ENCODE measurements at places on chromosomes 16 and 17.

GRCh38 chr16:22694887-22695382 lies 119.0 kb upstream of the HS3ST2 start:
- DNase-seq: no peak

- DNase-seq: no peak
Observed at GRCh38 chr17:20066253-20066652, 57.1 kb downstream of the SPECC1 start.

- DNase-seq: peak; percentile 89
Observed at GRCh38 chr16:1102921-1103635, 7.0 kb upstream of the C1QTNF8 start.

DNA sequence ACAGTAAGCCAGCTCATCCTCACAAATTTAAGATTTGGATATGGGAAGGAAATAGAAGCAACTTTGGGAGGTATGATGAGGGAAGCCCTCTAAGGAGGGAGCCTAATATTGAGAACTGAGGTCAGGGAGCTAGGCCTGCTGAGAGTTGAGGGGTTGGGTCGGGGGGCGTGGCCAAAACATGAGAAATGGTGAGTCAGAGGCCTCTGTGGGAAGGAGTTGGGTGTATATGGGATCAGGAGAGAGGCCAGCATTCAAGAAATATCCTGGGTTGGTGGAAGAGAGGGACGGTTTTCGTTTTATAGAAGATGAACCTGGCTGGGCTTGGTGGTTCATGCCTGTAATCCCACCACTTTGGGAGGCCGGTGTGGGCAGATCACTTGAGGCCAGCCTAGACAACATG lies 48.4 kb downstream of the CLEC16A start:
- DNase-seq: no peak

DNA sequence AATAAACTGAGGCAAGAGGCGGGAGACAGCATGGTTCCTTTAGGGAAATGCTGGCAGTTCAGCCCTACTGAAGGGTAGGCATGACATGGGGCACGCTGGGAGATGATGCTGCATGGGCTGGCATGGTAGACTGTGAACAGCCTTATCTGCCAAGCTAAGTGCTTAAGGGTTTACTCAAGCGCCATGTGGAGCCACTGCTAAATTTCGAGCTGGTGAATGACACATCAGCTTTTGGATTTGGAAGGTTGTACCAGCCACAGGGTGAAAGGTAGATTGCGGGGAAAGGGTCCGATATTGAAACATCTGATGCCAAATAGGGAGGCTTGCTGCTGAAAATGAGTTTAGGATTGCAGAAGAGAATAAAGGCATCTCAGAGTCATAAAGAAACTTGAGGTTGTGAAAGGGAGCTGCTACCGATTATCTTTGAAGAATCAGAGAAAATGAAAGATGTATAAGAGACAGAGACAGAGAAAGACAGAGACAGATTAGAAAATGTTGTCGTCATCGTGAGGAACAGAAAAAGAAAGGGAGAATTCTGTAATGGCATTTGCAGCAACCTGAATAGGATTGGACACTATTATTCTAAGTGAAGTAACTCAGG lies 16.3 kb downstream of the PIK3R5 start:
- peak; percentile 52 for DNase-seq

DNA sequence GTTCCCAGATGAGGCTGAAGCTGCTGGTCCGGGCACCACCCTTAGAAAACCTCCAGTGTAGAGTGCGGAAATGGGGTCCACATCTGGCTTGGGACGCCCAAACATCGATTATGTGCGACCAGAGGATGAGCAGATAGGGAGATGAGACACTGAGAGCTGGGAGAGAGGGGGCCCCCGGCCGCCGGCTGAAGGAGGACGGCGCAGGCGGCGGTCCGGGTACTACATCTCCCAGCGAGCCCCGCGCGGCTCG lies 182 bp upstream of the SPECC1 start:
- no peak for DNase-seq

- peak; percentile 80 for DNase-seq
Observed at GRCh38 chr17:75808905-75809621, 24.5 kb downstream of the UNK start.

DNA sequence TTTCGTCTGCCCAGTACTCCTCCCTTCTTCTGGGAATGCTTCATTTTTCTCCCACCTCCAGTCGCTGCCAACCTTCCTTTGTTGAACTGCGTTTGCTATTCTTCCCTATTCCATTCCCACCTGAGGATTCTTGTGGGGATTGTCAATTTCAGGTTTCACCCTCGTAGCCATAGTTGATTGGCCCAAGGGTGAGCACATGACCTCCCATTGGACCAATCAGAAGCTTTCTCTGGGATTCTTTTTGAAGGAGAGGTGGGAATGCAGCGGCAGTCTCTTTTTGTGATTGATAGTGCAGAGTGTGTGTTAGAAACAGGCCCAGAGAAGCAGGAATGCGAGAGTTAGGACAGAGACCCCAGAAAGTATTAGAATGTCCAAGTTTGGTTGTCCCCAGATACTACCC lies 49.1 kb upstream of the GPRC5B start:
- no peak for DNase-seq

DNA sequence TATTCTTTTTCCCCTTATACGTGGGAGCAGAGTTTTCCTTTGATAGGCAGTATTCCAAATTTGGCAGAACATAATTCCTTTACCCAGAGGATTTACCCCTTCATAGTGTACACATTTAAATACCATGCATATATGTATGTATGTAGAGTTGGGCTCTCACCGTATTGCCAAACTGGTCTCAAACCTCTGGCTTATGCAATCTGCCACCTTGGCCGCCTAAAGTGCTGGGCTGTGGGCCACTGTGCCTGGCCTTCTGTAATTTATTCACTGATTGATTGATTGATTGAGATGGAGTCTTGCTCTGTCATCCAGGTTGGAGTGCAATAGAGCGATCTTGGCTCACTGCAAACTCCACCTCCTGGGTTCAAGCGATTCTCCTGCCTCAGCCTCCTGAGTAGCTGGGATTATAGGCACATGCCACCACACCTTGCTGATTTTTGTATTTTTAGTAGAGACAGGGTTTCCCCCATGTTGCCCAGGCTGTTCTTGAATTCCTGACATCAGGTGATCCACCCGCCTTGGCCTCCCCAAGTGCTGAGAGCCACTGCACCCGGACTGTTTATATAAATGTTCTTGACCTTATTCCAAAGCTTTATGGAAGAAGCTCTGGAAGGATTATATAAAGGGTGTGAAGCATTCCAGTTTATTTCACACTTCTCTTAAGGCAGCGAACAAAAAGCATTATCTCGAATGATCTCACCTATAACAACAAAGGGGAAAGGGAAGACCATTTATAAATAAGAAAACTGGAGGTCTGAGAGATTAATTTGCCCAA lies 14.9 kb downstream of the GLG1 start:
- DNase-seq: no peak

DNA sequence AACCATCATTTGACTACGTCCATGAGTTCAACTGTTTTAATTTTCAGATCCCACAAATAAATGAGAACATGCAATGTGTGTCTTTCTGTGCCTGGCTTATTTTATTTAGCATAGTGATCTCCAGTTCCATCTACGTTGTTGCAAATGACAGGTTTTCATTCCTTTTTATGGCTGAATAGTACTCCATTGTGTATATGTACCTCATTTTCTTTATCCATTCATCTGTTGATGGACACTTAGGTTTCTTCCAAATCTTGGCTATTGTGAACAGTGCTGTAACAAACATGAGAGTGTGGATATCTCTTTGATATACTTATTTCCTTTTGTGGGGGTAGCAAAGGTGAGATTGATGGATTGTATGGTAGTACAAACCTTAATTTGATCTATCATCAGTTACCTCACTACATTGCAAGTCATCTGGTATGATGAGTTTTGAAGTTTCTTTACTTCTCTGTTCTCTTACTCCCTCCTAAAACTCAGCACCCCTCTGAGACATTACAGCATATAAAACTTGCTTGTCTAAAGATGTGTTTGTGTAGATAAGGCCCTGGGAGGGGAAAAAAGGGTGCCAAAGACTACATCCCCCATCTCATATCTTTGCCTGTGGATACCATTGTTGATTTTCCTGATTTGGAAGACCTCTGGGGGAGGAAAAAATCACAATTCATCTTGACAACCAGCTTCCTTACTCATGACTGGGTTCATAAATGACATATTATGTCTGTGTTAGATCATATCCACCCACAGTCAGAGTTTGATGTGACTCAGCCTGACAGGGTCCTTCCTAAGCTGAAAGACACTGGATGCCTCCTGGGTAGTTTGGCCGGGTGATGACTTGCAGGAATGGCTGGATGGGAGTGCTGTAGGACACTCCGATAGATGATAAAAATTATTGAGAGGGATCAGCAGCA lies 47.6 kb downstream of the ABCA9 start:
- no peak for DNase-seq

DNA sequence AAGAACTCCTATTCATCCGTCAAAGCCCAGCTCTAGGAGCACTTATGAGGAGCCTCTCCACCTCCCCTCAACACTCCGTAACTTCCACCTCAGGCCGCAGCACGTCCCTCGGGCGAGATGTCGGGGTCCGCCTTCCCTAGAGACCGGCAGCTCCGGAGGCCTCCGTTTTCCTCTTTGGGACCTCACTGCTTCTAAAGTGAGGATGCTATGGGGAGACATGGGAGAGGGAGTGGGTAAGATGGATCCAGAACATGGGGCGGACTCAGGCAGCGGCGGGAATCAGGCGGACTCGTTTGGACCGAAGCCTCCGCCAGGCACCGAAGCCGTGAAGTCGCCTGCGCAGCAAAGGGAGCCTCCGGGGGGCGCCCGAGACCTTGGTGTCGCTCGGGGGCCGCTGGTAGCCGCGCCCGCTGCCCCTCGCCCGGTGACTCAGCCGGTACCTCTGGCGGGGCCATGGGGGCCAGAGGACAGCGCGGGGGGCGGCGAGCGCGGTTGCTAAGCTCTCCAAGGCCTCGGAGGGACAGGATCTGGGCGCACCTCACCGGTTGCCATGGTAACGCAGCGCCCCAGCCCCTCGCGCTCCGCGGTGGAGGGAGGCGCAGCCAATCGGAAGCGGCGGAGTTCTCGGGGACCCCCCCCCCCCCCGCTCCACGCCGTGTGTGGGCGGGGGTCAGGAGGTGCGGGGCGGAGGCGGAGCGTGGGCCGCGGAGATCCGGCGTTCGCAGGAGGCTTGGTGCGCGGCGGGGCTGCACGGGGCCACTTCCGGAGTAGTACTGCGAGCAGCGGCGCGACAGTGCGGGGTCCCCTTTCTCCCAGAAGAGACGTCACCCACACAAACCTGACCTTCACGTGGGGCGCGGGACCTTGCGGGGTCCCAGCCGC lies 1.3 kb upstream of the HIC1 start:
- peak; percentile 82 for DNase-seq

GRCh38 chr16:51053775-51054174 lies 97.3 kb downstream of the SALL1 start:
- DNase-seq: no peak
